ENCODE measurements at places on chromosomes 5 and 9.

GRCh38 chr5:94674490-94675382, 56.3 kb downstream of the SLF1 start:
- no peak for DNase-seq

- DNase-seq, result peak; percentile 16
These were observed 28.4 kb downstream of the NNT start for GRCh38 chr5:43631182-43631910.

GRCh38 chr9:36986468-36987408, 47.3 kb downstream of the PAX5 start:
- DNase-seq, result no peak

GRCh38 chr5:81789033-81789432, 38.1 kb upstream of the SSBP2 start:
- no peak for DNase-seq

DNA sequence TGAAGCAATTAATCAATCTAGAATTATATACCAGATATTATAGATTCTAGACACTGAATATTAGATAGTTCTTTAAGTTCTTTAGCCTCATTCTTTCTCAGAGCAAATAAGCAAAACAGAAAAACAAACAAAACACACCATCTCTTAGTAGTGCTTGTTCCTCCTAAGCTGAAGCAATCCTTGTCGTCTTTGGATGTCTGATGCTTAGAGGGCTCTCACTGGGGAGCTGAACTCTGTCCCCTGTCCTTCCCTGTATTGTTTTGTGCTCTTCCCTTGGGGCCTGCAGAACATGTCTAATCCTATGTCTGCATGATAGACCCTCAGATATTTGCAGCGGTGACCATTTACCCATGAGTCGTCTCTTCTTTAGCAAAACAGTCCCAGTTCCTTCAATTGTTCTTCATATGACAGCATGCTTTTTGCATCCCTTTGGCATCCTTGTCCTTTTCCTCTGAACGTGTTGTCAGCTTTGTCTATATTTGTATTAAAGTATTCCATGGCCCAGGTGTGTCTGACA, 114.3 kb downstream of the ARHGEF28 start:
- no peak for DNase-seq

Measured in occipital lobe (tissue), 3 donors.